ENCODE measurements at places on chromosomes 7 and 10. TPM values are rescaled to one million over a fixed set of nuclear protein-coding genes. Genes with fewer than 3 reads are reported as not detected.

Gene ARMC3
- 0.25 TPM for total RNA-seq

DNA sequence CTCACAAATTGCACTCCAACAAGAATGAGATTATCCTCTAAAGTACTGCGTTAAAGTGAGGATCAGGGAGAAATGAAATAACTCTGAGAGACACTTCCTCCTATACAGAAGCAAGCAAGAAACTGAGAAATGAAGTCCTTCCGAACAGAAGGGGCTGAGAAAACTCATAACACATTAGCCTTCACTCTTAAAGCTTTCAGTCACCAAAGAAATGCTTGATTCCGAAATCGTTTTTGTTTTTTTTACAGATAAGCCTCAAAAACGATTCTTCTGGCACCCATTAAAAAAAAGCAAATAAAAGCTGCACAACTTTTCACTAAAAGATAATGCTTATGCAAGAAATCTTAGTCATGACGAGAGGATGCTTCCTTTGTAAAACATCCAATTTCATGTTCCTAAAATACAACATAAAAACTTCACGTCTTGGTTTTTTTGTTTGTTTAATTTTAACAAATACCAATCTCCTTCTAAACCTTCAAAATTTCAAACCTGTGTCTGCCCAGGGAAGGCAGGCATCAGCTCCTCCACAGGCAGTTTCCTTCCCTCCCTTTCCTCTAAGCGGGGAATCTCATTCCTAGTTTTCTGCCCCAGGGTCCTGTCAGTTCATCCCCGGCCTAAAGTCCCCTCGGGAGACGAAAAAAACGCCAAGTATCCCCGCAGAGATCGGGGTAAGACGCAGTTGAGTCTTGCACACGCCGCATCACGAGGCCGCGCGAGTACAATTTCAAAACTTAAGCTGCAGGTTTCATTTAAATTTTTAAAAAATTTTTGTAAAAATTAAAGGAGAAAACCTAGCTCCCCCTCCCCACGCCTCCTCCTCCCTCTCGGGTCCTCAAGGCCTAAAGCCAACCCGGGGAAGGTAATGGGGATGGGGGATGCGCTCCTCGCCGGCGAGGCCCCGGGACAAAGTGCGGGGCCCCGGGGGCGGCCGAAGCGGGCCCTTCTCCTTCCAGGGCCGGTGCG lies 1.1 kb downstream of the BAZ1B start:
- DNase-seq: peak; percentile 59

DNA sequence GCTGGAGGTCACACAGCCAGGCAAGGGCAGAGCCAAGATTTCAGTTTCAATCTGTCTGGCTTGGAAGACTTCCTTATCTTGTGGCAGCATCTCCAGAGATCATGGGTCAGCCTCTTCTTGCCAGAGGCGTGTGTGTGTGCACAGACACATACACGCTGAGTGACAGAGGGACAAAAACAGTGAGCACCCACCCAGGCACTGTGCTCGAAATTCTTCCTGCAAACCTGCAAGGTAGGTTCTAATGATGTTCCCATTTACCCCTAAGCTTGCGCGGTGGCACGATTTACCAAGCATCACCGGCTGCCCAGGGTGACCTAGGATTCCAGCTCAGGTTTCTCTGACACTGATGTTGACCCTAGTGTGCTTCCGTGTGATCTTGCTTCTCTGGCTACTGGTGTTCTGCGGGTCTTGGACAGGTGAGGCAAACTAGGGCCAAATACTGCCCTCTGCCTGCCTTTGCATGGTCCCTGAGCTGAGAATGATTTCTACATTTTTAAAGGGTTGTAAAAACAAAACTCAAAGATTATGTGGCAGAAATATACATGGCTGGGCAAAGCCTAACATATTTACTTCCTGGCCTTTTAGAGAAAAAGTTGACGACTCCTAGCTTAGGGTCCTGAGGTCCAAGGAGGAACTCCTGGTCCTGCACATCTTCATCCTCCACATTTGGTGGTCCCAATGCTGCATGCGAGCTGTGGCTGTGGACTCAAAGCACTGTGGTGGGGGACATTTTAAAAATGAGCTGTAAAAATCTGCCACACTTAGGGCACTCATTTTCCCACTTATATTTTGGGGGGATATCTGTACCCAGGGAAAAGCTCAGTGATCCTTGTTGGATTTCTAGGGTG lies 268.5 kb downstream of the RPS24 start:
- DNase-seq: no peak

DNA sequence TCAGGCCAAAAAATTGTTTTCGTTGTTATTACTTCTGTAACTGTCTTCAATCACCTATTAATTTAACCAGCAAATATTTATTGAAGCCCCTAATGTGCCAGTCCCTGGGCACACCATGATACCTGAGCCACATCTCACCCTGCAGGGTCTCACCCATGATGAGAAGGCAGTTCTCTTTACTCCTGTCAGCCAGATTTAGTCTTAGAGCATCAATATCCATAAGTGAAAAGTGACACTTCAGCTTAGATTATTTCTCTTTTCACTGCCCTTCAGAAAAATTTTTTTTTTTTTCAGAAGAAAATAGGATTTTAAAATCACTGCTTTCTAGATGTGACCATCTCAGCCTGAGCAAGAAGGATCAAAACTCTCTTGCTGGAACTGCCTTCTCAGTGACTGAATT lies 258.6 kb upstream of the NFE2L3 start:
- DNase-seq: no peak

GRCh38 chr7:30877015-30877769 lies 34.5 kb upstream of the AQP1 start:
- no peak for DNase-seq

DNA sequence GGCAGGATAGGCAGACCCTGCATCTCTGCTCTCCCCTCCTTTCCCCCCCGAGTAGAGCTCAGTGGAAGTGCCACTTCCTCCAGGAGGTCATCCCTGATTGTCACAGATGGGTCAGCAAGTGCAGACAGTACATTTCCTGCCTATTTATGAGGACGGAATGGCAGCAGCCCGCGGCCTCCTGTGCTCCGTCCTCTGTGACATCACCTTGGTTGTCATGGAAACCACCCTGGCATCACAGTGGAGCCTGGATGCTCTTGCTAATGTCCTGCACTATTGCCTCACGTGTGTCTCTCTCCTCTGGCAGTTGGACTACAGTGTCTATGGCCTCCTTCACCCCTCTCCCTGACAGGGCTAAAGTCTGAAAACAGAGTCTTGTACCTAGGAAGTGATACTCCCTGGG lies 148.6 kb downstream of the SH3PXD2A start:
- DNase-seq: no peak

- no peak for DNase-seq
Measured at GRCh38 chr7:50411332-50411731, 38.8 kb downstream of the FIGNL1 start.

GRCh38 chr10:118669835-118670234 lies 74.4 kb upstream of the PRLHR start:
- no peak for DNase-seq

GRCh38 chr7:150716368-150716767 lies at the start of gene GIMAP1:
GIMAP1 (plus strand) TSS chr7:150716613; CDS start chr7:150719048, 2,435 bp downstream.
- no peak for DNase-seq

Gene TRIM74
- total RNA-seq: not detected

DNA sequence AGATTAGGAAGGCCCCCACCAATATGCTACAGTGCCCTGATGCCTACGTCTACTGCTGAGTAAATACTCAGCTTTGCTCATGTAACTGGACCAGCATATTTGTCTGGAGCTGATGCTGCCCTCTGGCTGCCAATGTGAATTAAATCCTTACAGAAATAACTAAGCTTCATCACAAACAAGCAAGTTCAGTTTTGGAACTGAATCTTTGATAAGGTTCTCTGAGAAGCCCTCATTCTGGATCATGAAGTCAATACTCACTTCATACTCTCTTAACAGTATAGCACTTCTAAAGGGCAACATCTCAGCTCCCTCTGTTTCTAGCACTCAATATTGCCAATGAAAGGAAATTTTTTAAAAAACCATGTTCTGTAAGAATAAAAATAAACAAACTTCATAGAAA lies 246.7 kb downstream of the ETV1 start:
- peak; percentile 70 for DNase-seq

GRCh38 chr10:14563359-14563940 lies 211.2 kb downstream of the FAM107B start:
- DNase-seq: no peak

- DNase-seq: no peak
Measured at GRCh38 chr7:132247995-132248618, 328.2 kb downstream of the PLXNA4 start.

Gene DENND2A
- total RNA-seq: 10.8 TPM

Gene PDE6C
- not detected for total RNA-seq

DNA sequence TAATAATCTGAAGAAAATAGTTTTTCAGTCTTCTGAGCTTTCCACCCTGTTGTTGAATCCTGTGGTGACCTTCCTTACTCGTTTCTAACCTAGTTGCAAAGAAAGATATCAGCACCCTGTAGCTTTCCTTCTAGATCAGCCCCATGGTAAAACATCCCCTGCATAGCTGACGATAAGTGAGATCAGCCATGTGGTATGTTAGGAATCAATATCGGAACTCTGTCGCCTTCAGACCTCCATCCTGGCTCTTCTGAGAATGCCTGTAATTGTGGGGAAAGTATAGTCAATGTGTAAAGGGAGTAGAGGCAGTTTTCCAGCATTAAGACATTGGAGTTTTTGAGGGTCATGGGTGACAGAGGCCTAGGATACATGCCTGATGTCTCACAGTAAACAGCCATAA lies 151.8 kb downstream of the LRRC4 start:
- DNase-seq: no peak

DNA sequence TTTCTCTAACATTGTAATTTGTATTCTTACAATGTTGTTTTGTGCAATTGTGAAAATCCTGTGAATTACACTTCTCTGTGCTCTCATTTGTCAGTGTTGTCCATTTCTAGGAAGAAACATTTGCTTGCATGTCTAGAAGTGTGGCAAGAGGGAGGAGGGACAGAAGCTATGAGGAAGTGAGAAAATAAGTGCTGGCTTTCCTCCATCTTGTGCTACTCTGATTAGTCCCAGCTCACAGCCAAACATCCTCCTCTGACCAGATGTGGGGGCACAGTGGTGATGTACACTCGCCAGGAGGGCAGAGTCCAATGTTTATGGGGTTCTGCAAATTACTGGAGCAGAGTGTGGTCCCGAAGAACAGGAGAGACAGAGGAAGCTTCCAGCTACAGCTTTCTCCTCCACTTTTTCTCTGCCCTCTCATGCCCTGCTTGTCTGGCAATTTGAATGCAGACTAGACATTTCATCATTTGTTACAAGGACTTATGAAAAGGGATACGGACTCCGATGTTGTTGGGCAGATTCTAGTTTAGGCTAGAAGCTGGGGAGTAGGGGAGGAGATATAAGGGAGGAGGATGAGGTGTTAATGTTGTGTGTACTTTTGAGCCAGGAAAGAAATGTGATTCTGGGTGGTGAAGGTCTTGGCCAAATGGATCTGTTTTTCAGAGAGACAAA lies 131.0 kb upstream of the C1GALT1 start:
- DNase-seq: peak; percentile 2
